ENCODE measurements at places on chromosomes 1 and 21.

GRCh38 chr1:11042995-11043874 lies 3.8 kb downstream of the MASP2 start:
- no peak for ATAC-seq

GRCh38 chr1:193241132-193241827 lies 54.9 kb upstream of the B3GALT2 start:
- ATAC-seq = no peak

- ATAC-seq = no peak
These were observed 53.0 kb upstream of the PRELP start for GRCh38 chr1:203422656-203423055.

DNA sequence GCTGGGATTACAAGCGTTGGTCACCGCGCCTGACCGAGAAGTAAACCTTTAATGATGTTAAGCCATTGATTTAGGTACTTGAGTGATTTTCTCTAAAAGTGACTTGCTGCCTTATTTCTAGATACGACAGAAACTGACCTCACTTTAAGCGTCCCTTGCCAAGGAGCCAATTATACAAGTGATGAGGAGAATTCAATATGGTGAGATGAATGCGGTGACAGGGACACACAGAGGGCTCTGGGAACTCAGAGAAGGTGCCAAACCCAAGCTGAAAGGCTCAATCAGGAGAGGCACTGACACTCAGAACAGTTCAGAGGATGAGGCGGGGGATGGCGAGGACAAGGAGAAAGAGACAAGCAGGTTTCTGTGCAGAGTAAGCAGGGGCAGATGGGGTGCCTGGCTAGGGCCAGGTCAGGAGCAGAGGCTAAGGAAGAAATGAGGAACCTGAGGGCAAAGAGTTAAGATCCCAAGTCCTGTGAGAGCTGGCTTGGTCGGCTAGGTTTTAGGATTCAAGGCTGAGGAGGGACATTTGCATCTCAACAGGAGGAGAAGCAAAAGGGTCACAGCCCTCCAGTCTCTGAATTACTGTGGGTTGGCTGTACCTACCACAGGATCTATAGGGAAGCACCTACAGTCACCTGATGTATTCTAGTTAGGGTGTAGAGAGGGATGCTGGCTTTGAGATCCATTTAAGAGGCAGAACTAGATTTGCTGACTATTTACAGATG lies 83.2 kb upstream of the USP24 start:
- no peak for ATAC-seq

DNA sequence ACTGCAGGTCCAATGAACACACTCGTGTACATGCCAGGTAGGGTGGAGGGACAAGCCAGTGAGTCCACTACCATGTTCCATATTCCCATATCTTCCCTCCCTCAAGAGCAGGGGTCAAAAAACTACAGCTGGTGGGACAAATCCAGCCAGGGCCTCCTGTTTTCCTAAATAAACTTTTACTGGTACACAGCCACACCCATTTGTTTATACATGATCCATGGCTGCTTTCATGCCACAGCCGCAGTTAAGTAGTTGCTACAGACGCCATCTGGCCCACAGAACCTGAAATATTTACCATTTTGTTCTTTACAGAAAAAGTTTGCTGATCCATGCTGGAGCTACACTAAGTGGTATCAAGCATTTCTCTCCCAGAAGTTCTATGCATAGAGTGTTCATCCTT lies 42.4 kb downstream of the CASQ2 start:
- ATAC-seq = no peak

GRCh38 chr1:31901838-31902509 lies 36.2 kb downstream of the PTP4A2 start:
- no peak for ATAC-seq

- ATAC-seq = no peak
These were observed 47.2 kb upstream of the PRMT6 start for GRCh38 chr1:107009281-107009680.

DNA sequence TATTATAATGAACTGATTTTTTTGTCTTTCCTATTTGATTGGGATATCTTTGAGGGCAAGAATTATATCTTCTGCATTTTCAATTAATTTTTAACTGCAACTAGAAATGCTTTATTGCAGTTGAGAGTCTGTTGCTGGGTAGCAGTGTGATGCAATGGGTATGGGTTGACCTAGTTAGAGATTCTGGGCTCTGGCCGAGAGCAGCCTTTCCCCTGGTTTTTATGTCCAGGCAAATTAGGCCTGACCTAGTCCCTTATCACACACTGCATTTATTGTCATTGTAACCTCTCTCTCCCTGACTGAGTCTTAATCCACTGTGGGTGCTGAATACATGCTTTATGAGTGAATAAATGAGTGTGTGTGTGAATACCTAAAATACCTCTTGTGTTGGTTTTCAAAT lies 206.4 kb upstream of the PTGFR start:
- no peak for ATAC-seq

GRCh38 chr21:17053321-17053720 lies 459.5 kb upstream of the CXADR start:
- no peak for ATAC-seq

GRCh38 chr1:100217834-100218233 lies 31.8 kb downstream of the DBT start:
- ATAC-seq = no peak

DNA sequence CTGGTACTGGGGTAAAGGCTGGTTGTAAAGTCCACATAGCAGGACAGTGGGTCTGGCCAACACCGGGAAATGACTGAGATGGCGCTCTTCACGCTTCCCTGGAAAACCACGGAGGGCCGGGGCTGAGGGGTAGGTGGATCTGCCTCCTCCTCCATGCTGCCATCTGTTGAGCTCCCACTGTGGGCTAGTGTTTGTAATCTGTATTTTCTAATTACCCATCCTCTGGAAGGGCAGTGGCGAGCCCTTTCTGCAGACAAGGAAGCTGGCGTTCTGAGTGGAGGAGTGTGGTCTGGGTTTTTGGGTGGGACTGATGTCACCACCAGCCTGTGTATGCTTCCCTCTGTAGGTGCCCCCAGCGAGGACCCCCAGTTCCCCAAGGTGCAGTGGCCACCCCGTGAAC lies 34.1 kb upstream of the LHX4 start:
- no peak for ATAC-seq

DNA sequence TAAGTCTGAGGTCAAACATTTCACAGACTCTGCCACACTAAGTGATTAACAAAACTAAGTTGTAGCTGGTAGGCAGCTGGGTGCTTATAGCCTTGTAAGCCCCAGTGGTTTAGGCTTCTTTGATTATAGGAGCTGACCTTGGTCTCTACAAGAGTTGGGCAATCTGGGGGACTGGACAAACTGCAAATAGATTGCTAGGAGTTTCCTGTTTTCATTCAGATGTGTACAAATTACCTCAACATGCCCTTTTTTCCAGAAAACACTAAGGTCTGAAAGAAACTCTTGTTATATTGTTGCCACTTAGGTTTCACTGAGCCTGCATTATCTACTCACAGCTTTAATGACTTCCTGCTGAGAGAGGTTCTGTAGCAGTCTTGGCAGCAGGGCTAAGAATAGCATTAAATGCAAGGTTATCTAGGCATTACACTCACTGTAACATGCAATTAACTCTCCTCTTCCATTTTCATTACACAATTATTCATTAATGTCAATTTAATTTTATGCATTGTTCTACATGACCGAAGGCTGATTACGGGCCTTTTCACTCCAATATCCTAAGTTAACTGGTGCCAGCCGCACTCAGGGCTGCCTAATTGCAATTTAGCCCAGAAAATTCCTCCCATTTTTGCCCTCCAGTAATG lies 314.0 kb downstream of the LMO4 start:
- ATAC-seq = peak; percentile 81

DNA sequence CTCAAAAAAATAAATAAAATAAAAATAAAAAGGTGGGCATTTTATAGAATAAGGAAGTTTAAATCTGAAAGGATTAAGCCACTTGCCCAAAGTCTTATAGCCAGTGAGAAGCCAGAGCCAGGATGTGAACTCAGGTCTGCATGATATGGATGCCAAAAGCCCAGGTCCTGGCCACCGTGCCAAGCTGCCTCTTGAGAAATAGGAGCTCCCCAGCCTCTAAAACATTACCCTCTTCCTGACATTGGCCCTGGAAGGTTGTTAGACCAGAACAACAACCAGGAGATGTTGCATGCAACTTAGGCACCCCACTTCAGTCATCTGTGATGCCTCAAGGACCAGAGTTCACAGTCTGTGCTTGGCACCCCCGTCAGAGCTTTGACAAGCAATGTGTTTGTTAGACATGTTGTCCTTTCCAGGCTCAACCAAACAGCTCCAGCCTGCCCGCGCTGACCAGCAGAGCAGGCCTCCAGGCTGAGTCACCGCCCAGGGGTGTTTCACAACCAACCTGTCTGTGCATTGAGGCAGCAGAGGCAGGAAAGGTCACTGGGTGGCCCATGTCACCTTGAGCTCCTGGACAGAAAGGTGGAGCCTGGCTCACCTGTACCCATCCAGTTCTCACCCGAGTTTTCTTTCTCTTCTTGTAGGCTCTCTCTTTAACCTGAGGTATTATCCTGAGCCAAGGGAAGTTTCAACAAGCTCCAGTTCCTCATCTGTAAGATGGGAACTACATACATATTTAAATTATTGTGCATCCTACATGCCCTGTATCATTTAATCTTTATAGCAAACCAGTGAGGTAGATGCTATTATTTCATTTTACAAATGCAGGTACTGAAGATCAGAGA lies 14.9 kb upstream of the MED18 start:
- peak; percentile 72 for ATAC-seq

- ATAC-seq = no peak
These were observed 46.0 kb upstream of the MACF1 start for GRCh38 chr1:39158327-39159086.
